Effector memory CD8-positive, alpha-beta T cell (primary cell): ENCODE measurements at places on chromosomes 5 and 9.

DNA sequence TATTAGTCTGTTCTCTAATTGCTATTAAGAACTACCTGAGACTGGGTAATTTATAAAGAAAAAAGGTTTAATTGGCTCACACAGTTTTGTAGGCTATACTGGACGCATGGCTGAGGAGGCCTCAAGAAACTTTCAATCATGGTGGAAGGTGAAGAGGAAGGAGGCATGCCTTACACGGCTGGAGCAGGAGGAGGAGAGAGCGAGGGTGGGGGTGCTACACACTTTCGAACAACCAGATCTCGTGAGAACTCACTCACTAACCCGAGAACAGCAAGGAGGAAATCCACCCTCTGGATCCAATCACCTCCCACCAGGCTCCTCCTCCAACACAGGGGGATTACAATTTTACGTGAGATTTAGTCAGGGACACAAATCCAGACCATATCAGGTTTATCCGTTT is 90.0 kb downstream of the RMI1 start:
- H3K27me3 ChIP-seq = peaks cover 17% of the 10 kb centered on the region
- DNase-seq = no peak
- no peaks in the 10 kb centered on the region for H3K36me3 ChIP-seq
- H3K27ac ChIP-seq = no peak overlapping the region

GRCh38 chr9:112885324-112885723 is 5.4 kb downstream of the SLC46A2 start:
- no peak overlapping the region for H3K27ac ChIP-seq
- no peak for DNase-seq
- H3K4me3 ChIP-seq = no peak overlapping the region
- peaks cover 11% of the 10 kb centered on the region for H3K27me3 ChIP-seq
- H3K36me3 ChIP-seq = peaks cover 3% of the 10 kb centered on the region

DNA sequence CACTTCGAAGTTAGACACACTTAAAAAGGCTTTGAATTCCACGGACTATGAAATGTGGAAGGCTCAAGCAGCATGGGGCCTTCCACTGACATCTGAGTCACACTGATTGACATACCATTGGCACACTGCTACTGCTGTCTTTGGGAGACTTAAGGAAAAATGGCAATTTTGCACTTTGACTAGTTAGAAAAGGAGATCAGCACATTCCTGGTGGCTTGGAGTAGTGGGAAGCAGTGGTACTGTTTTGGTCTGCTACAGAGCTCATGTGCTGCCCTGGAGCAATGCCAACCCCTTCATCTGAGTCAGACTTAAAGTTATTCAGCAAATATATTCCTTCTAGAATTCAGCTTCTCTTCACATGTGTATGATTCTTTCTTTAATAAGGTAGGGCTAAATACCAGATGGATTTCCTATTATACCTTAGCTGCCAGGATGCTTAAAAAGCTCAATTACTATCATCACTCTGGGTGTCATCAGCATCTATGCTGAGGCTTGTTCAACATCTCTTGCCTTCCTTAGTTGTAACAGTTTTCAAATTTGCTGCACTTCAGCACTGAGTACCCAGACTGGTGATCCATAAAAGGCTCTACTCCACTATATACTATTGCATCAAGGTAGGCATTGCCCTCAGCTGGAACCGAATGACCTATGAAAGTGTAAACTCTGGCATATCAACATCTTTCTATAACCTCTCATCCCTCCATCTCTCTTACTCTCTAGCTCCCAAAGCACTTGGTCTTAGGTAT is 42.3 kb upstream of the MOCS2 start:
- H3K4me3 ChIP-seq = no peak overlapping the region
- peaks cover 8% of the 10 kb centered on the region for H3K27me3 ChIP-seq
- H3K36me3 ChIP-seq = no peaks in the 10 kb centered on the region

- H3K27me3 ChIP-seq = peaks cover 23% of the 10 kb centered on the region
- H3K27ac ChIP-seq = no peak overlapping the region
- no peak overlapping the region for H3K4me3 ChIP-seq
Observed at GRCh38 chr5:56129288-56129687, 103.8 kb downstream of the ANKRD55 start.

GRCh38 chr5:151451626-151452520 is 4.5 kb downstream of the SLC36A1 start:
- peaks cover 7% of the 10 kb centered on the region for H3K36me3 ChIP-seq
- DNase-seq = no peak
- H3K27me3 ChIP-seq = no peaks in the 10 kb centered on the region

GRCh38 chr5:167243463-167243862 is 1048.0 kb upstream of the WWC1 start:
- H3K27ac ChIP-seq = no peak overlapping the region
- H3K27me3 ChIP-seq = no peaks in the 10 kb centered on the region
- H3K36me3 ChIP-seq = no peaks in the 10 kb centered on the region
- DNase-seq = no peak

DNA sequence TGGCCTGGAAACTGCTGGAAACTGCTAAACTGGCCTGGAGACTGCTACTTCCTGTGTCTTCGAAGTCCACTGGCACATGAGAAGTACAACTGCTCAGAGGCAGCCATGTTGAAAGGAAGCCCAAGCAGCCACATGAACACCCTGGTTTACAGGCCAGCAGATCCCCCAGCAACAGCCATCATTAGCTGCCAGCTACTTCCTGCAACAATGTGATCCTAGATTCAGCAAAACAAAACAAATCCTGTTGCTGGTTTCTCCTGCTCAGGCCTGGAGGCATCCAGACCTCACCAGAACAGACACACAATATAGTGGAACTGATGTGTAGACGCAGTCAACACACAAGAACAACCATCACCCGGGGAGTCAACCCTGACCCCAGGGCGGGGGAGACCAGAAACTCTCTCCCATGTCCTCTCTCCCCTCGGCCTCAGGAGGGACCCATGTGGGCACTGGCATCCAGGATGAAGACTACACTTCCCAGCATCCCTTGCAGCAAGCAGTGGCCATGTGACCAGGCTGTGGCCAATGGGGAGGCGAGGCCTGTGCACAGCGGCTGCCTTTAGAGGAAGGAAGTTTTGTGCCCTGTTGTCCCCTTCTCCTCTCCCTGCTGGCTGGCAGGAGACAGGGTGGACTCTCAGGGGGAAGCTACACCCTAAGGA is 9.2 kb upstream of the LCN15 start:
- H3K4me3 ChIP-seq = no peak overlapping the region
- peaks cover 3% of the 10 kb centered on the region for H3K4me1 ChIP-seq
- DNase-seq = no peak
- peaks cover 7% of the 10 kb centered on the region for H3K36me3 ChIP-seq

DNA sequence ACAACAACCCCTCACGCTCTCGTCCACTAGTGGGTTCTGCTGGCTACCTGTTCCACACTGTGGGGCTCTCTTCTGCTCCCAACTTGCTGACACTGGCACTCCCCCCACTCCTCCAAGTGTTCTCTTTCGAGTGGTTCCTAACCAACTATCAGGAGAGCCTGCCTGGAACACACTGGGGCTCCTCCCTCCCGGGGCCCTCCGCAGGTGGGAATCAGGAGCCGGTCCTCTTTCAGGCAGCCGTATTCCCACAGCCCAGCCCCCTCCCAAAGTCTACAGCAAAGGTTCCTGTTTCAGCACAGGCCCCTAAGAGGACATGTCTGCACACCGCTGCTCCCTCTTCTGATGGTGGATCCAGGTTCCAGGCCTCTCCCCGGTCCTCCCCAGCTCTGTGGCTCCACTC is 165.9 kb downstream of the FSTL4 start:
- H3K4me3 ChIP-seq = no peak overlapping the region
- H3K4me1 ChIP-seq = no peaks in the 10 kb centered on the region
- DNase-seq = no peak

DNA sequence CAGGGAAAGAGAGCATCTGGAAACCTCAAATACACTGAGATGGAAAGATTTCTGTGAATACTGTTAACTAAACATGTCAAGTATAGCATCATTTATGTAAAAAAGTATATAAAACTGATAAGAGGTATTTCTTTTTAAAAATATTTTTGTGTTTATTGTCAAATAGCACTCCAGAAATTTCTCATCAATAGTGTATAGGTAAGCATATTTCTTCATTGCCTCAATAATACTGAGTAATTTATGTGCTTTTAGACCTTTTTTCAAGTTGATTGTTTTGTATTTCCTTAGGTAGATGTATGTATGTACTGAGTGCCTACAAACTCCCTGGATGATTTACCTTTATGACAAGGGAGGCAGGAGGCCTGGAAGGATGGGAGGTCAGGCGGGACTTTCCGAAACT is 196.3 kb downstream of the ROR2 start:
- H3K36me3 ChIP-seq = no peaks in the 10 kb centered on the region
- no peak for DNase-seq
- no peaks in the 10 kb centered on the region for H3K4me1 ChIP-seq
- peaks cover 31% of the 10 kb centered on the region for H3K27me3 ChIP-seq
- H3K27ac ChIP-seq = no peak overlapping the region
- no peak overlapping the region for H3K4me3 ChIP-seq

DNA sequence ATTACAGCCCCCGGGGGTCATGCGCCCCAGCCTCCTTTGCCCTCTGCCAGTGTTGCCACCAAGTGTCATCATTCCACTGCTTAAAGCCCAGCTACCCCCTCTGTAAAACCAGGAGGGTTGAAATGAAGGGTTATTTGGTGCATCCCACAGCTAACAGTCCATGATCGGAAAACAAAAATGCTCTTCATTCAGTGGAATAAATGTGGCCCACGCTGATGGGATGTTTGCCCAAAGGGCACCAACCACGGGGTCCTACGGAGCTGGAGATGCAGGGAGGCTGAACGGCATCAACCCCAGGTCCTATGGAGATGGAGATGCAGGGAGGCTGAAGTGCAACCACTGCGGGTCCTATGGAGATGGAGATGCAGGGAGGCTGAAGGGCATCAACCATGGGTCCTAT is 218.5 kb upstream of the IRX1 start:
- H3K4me3 ChIP-seq = no peak overlapping the region
- DNase-seq = no peak
- no peaks in the 10 kb centered on the region for H3K36me3 ChIP-seq
- no peak overlapping the region for H3K27ac ChIP-seq
- no peaks in the 10 kb centered on the region for H3K27me3 ChIP-seq
- no peaks in the 10 kb centered on the region for H3K4me1 ChIP-seq

DNA sequence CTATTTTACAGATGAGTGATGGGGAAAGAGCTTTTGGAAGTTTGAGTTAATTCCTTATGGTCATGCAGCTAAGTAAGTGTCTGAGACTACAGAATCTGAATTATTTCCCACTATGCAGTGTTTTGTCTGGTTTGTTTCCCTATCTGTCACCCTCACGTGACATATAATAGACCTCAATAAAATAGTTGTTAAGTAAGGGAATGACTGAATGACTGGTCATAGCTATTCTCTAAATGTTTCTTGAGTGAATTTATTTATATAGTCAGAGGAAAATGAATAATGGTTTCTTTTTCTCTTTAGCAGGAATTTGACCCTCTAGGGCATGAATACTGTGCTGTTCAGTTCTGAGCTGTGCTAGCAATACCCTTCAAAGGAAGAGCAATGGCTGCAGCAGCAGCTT is 10.3 kb downstream of the TRIM32 start:
- no peak for DNase-seq
- H3K4me1 ChIP-seq = peaks cover 55% of the 10 kb centered on the region
- H3K27ac ChIP-seq = peak overlapping the region; percentile 0
- no peak overlapping the region for H3K4me3 ChIP-seq

- peak overlapping the region; percentile 88 for H3K4me3 ChIP-seq
- no peak for DNase-seq
- H3K36me3 ChIP-seq = peaks cover 13% of the 10 kb centered on the region
Observed at GRCh38 chr5:74866596-74867162, 492 bp upstream of the FAM169A start.

DNA sequence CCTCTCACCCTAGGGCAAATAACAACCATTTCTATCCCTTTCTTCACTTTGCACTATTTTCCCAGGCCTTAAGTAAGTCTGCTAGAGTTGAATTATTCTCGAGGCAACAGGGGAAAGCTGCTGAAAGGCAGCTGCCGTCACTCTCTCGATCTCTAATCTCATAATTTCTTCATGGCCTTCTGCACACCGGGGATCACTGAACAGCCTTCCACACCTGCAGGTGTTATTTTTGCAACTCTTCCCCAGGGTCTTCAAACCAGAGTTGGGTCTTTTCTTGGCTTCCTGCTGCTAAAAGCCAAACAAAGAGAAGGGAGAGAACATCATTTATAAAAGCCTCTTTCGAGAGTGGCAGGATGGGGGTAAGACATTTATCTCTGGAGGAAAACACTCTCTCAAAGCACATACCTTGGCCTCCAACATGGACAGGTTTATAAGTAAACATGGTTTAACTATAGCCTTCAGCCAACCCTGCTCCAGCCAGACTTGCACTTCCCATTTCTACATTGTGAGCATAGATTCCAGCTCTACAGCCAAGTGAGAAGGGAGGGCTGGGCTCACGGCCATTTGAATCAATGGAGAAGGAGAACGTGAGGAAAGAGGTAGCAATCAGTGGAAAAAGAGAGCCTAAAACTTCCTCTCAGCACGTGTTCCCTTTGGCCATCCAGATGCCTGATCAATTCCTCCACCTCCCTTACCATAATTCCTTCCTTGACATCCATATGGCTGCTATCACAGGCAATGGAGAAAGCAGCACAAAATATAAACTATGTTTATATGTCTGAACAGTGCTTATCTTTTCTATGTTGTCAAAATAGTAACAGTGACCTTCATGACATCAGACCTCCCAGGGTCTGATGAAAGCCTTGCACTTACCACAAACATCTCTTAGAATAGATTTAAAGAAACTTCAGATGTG is 464.9 kb downstream of the TLE1 start:
- H3K27ac ChIP-seq = no peak overlapping the region
- no peaks in the 10 kb centered on the region for H3K36me3 ChIP-seq
- H3K4me1 ChIP-seq = no peaks in the 10 kb centered on the region
- H3K4me3 ChIP-seq = no peak overlapping the region
- H3K27me3 ChIP-seq = no peaks in the 10 kb centered on the region

DNA sequence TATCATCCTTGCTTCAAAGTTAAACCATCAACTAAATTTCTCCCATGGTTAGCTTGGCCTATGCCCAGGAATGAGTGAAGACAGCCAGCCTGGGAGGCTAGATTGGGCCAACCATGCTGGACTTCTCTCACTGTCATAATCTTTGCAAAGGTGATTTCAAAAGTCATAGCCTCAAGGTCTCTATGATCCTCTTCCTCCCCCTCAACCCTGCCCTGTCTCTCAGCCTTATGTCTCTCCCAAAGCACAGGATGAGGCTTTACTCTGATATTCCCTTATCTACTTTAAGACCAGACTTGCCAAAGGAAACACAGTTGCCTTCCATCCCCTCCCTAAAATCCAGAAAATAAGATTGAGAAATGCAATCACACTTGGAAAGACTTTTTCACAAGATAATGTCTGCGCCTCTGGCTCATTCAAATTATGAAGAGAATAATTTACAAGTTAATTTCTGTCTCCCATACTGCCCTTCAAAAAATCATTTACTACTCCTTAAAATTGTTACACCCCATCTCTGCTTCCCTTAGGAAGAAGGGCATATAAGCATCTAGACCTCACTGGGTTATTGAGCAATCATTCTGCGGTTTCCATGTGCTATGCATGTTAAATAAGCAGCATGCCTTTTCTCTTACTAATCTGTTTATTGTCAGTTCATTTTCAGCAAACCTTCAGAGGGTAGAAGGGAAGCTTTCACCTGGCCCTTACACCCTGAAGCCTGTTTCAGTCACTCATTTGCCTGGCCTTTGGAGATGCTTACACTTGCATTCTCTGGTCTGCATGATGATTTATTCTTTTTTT is 113.8 kb upstream of the ANKRD55 start:
- no peak for DNase-seq
- no peaks in the 10 kb centered on the region for H3K36me3 ChIP-seq
- no peaks in the 10 kb centered on the region for H3K4me1 ChIP-seq
- peaks cover 33% of the 10 kb centered on the region for H3K27me3 ChIP-seq
- no peak overlapping the region for H3K27ac ChIP-seq
